HCT116 (cell line): ENCODE measurements at places on chromosomes 3 and 15. TPM values are rescaled to one million over a fixed set of nuclear protein-coding genes. Genes with fewer than 3 reads are reported as not detected.

The PRR20G gene
- 0.30 TPM for total RNA-seq

The ST3GAL6 gene
- 10.6 TPM for total RNA-seq

The AMOTL2 gene
- 54.0 TPM for total RNA-seq

GRCh38 chr3:5188419-5189221, 1.1 kb downstream of the EDEM1 start:
- H3K27ac ChIP-seq, result peak overlapping the region; percentile 90
- H3K4me1 ChIP-seq, result peaks cover 31% of the 10 kb centered on the region
- no peak for DNase-seq
- H3K27me3 ChIP-seq, result no peaks in the 10 kb centered on the region

GRCh38 chr3:190306513-190307163, 15.6 kb downstream of the CLDN1 start:
- DNase-seq, result no peak
- H3K27ac ChIP-seq, result no peak overlapping the region
- H3K27me3 ChIP-seq, result no peaks in the 10 kb centered on the region
- H3K4me1 ChIP-seq, result no peaks in the 10 kb centered on the region
